ENCODE measurements at places on chromosomes 6 and 20.

DNA sequence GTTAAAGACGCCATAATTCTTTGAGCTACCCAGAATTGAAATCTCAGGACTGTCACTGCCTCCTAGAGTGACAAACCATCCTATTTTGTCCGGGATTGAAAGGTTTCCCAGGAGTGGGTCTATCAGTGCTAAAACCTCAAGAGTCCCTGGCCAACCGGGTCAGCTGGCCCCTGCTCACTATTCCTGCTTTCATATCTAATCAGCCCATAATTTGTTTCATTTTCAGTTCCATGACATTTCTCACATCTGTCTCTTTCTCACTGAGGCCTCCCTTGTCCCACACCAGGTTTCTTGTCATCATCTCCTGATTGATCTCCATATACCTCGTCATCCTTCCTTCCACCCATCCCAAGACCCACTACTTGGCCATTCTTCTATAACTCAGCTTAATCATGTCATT lies 98.2 kb downstream of the SLC35B3 start:
- H3K36me3 ChIP-seq: no peaks in the 10 kb centered on the region
- no peak for DNase-seq

GRCh38 chr6:37109714-37110499 lies 60.0 kb upstream of the PIM1 start:
- no peaks in the 10 kb centered on the region for H3K4me1 ChIP-seq
- H3K27ac ChIP-seq: peak overlapping the region; percentile 73
- no peaks in the 10 kb centered on the region for H3K27me3 ChIP-seq
- no peak for DNase-seq
- no peaks in the 10 kb centered on the region for H3K36me3 ChIP-seq

- H3K27ac ChIP-seq: no peak overlapping the region
- no peak overlapping the region for H3K4me3 ChIP-seq
- peak; percentile 64 for DNase-seq
- peaks cover 19% of the 10 kb centered on the region for H3K4me1 ChIP-seq
These were observed 47.0 kb downstream of the GNAS start for GRCh38 chr20:58899512-58899911.

DNA sequence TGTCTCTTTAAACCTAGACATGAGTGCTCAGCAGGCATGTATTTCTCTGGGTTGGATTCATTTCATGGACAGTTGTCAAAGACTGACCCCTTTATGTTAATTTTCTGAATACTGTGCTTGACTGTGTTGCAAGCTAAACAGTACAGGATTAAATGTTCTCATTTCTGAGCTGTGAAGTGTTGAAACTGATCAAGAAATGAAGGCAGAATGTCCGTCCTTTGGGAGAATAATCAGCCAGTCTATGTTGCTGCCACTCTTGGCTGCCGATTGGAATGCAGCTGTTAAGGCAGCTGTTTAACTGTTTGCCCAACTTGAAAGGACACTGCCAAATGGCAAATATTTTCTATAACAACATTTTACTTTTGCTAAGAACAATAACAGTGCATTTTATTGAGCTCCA lies 87.3 kb downstream of the CEP57L1 start:
- no peak overlapping the region for H3K27ac ChIP-seq
- H3K4me3 ChIP-seq: no peak overlapping the region
- DNase-seq: no peak
- peaks cover 13% of the 10 kb centered on the region for H3K4me1 ChIP-seq
- H3K36me3 ChIP-seq: no peaks in the 10 kb centered on the region

GRCh38 chr6:153096792-153097191 lies 34.3 kb downstream of the RGS17 start:
- no peak overlapping the region for H3K4me3 ChIP-seq
- no peak overlapping the region for H3K27ac ChIP-seq
- no peaks in the 10 kb centered on the region for H3K36me3 ChIP-seq
- no peak for DNase-seq
- H3K4me1 ChIP-seq: no peaks in the 10 kb centered on the region
- H3K27me3 ChIP-seq: no peaks in the 10 kb centered on the region

DNA sequence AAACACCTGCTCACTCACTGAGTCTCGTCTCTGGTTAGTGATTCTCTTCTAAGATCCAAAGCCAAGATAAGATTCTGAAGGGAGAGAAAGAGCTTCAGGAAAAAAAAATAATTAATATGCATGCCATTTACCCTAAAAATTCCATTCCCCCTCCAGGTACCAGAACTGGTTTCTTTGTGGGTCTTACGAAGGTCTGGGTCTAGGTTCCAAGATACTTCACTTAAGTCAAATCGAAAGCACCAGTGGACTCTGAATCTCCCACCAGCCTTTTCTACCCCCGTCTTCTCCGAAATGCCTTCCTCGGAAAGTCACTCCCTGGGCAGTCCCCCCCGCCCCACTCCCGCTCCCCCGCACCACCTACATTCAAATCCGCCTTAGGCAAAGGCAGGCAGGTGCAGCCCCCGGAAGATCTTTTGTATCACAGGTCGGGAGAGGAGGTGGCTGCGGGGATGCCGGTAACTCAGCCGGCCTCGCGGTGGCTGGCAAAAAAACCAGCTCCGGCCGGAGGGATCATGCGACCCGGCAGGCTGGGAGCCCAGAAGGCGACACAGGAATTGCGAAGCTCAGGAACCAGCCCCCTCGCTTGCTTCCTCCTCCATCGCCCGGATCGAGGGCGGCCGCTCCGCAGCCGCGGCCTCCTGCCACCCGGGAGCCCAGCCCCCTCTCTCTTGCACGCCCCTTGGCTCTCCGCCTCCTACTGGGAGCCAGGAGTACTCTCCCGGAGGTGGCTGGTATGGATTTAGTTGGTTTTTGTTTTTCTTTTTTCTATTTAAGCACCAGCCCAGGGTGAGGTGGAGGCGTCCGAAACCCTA lies at the start of gene BCL2L1:
Gene BCL2L1 (minus strand): TSS at position 612 of the 812 bp plus-strand sequence. CDS start 650 bp downstream, outside the sequence.
- H3K4me3 ChIP-seq: peak within 1 kb of the TSS; percentile 91
- peak within 1 kb of the TSS; percentile 92 for H3K27ac ChIP-seq
- H3K36me3 ChIP-seq: no peaks in the 10 kb centered on the region
- peak; percentile 87 for DNase-seq
- H3K27me3 ChIP-seq: no peaks in the 10 kb centered on the region
- H3K4me1 ChIP-seq: peaks cover 51% of the 10 kb centered on the region

GRCh38 chr20:45427236-45428149 lies 11.6 kb downstream of the PIGT start:
- peaks cover 43% of the 10 kb centered on the region for H3K36me3 ChIP-seq
- DNase-seq: no peak
- H3K4me1 ChIP-seq: no peaks in the 10 kb centered on the region
- H3K27me3 ChIP-seq: no peaks in the 10 kb centered on the region
- no peak overlapping the region for H3K4me3 ChIP-seq
- no peak overlapping the region for H3K27ac ChIP-seq

DNA sequence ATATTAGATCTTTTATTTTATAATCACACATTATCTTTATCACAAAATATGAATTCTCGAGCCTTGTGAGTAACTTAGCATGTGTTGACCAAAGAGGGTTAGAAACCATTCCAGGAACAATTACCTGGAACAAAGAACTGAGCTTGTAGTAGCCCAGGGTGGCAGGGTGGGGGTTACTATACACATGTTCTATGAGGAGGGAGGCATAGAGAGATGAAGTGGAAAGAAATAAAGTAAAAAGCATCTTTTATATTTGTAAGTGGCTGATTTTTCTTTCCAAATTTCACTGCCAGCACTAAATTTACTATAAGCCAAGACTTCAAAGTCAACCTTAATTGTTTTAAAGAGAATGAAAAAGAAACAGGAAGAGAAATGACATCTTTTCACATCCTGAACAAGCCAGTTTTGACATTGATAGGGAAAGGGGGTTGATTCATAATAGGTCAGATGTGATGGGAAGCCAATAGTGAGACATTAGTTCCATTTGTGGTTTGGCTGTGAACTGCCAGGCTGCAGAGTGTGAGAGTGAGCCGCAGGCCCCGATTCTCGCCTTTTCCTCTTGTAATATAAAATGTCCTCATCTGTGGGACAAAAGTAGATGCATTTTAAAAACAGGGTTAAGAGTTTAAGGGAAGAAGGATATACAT lies 52.7 kb upstream of the MYB start:
- H3K4me3 ChIP-seq: no peak overlapping the region
- DNase-seq: peak; percentile 60
- H3K4me1 ChIP-seq: peaks cover 16% of the 10 kb centered on the region
- H3K27me3 ChIP-seq: no peaks in the 10 kb centered on the region

- H3K4me3 ChIP-seq: no peak overlapping the region
- H3K27me3 ChIP-seq: peaks cover 13% of the 10 kb centered on the region
- no peak overlapping the region for H3K27ac ChIP-seq
These were observed 227.4 kb downstream of the DLL1 start for GRCh38 chr6:170063431-170063830.

DNA sequence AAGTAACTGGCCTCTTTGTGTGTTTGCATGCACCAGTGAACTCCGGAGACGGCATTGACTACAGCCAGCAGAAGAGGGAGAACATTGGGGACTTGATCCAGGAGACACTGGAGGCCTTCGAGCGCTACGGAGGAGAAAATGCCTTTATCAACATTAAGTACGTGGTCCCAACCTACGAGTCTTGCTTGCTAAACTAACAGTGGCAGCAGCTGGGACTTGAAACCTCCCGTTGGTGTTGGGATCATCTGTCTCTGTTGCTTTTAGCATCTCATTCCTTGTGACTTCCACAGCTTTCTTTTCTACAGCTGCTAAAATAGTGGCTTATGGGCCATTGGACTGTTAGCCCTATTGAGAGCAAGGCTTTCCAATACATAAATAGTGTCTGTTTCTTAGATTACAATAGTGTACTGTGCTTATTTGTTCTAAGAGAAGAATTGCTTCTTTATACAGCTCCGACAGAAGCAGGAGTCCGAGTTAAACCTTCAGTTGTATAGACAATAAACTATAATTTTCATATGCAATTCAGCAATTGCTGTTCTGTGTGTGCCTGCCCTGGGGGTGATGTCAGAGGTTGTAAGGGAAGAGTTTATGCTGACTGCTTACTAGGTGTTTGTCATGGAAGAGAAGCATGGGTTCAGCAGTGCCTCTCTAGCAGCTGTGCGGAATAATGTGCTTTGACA lies 99.6 kb upstream of the QKI start:
- peaks cover 6% of the 10 kb centered on the region for H3K27me3 ChIP-seq
- no peaks in the 10 kb centered on the region for H3K4me1 ChIP-seq
- no peak overlapping the region for H3K27ac ChIP-seq
- H3K4me3 ChIP-seq: no peak overlapping the region

DNA sequence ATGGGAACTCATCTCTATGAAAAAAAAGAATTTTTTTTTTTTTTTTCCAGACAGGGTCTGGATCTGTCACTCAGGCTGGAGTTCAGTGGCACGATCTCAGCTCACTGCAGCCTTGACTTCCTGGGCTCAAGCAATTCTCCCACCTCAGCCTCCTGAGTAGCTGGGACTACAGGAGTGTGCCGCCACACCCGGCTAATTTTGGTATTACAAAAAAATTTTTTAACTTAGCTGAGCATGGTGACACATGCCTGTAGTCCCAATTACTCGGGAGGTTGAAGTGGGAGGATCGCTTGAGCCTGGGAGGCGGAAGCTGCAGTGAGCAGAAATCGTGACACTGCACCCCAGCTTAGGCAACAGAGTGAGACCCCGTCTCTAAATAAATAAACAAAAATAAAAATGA lies 7.5 kb downstream of the DEF6 start:
- peaks cover 36% of the 10 kb centered on the region for H3K4me1 ChIP-seq
- H3K36me3 ChIP-seq: peaks cover 11% of the 10 kb centered on the region
- no peaks in the 10 kb centered on the region for H3K27me3 ChIP-seq
- no peak overlapping the region for H3K4me3 ChIP-seq
- peak overlapping the region; percentile 34 for H3K27ac ChIP-seq

GRCh38 chr6:167336844-167337630 lies 12.2 kb downstream of the TTLL2 start:
- H3K27me3 ChIP-seq: no peaks in the 10 kb centered on the region
- no peak overlapping the region for H3K27ac ChIP-seq
- H3K36me3 ChIP-seq: no peaks in the 10 kb centered on the region
- no peak overlapping the region for H3K4me3 ChIP-seq
- peaks cover 2% of the 10 kb centered on the region for H3K4me1 ChIP-seq
- DNase-seq: no peak

DNA sequence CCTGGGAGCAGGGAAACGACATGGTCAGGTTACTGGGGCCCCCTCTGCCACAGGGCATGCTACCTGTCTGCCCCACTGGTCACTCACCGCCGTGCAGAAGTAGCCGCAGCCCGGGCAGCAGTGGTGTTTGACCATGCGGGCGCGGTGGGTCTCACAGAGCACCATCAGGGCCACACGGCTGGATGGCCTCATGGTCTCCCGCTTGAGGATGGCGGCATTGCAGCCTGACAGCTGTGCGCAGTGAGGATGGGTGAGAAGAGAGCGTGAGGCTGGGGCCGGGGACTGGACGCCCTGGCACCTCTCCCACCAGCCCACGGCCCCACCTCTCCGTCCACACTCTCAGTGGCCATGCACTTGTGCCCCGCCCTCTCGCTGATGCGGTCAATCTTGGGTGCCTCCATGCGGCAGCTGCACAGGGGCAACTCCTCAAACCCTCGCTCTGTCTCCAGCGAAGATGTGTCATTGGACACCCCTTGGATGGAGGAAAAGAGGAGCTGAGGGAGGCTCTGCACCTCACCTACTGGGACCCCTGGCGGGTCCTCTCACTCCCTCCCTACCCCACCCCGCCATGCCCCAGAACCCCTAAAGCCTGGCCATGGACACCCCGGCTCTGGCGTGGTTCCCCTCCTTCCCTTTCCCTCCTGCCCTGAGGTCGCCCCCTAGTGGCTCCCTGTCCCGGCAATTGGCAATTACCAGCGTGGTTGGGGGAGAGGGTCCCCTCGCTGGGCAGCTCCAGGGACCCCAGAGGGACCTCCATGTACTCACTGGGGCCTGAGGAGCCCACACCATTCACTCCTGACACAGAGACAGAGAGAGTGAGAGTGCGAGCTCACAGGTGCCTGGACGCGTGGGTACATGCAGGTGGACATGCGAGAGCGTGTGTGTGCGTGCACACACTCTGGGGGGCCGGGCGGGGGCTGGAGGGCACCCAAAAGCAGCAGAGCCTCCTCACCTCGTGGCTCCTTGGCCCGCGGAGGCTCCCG lies 8.9 kb downstream of the EHMT2 start:
- H3K4me1 ChIP-seq: no peaks in the 10 kb centered on the region
- peaks cover 81% of the 10 kb centered on the region for H3K36me3 ChIP-seq
- H3K27ac ChIP-seq: no peak overlapping the region
- H3K27me3 ChIP-seq: no peaks in the 10 kb centered on the region
- no peak overlapping the region for H3K4me3 ChIP-seq

DNA sequence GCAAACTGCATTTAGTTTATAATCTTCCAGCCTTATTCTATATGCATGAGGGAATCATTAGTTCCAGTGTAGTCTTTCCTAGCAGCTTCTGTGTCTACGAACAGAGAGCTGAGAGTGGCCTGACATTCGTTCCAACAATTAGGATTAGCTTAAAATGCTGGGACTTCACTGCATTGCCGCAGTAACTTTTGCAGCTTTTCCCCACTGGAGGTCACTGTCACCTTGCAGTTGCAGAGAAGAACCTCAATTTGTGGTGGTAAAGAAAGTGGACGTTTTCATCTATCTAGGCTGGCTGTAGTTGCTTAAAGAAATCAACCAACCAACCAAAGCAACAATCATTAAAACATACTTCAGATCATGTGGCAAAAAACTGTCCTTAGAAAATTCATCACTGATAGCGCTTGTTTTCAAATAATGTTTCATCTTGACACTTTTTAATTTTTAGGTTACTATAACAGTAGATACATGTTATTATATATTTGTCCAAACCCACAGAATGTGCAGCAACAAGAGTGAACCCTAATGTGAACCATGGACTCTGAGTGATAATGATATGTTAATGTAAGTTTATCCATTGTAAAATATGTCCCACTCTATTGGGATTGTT lies 12.2 kb downstream of the MYLK4 start:
- DNase-seq: peak; percentile 88
- H3K4me3 ChIP-seq: no peak overlapping the region
- no peaks in the 10 kb centered on the region for H3K36me3 ChIP-seq

All from common myeloid progenitor, CD34-positive (primary cell).